ENCODE measurements at places on chromosomes 1 and 21. TPM values are rescaled to one million over a fixed set of nuclear protein-coding genes. Genes with fewer than 3 reads are reported as not detected.
A peak's percentile ranks its signal among the peaks of the same experiment; 100 is the strongest.

DNA sequence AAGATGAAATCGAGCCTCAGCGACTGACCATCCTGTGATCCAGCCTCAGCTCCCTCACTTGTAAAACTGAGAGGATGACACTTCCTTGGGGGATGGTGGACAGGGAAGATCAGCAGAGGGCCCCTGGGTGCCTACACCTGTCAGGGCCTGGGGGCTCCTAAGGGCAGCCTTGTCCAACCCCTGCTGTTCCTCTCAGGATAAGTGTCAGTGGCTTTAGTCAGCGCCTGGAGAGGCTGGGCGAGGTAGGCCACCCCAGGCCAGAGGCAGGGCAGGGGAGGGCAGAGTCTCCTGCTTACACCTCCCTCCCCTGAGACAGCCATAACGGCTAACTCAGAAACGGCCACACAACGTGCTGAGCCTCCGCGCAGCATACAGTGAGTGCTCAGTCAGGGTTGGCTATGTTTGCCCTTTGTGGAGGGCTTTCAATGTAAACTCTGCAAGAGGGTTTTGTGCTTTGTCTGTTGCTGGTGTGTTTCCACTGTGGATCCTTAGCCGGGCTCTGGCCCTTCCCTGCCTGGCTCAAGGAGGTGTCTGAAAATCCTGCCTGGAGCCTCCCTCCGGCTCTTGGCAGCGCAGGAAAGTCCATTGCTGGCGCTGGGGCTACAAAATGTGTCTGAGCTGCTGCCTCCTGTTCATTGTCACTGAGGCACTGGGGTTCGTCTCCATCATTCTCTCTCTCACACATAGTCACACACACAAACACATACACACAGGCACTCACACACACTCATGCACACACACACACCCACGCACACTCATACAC lies 588.4 kb downstream of the PTPRU start:
- H3K27ac ChIP-seq, result no peak overlapping the region
- no peak for DNase-seq
- no peaks in the 10 kb centered on the region for H3K4me1 ChIP-seq
- H3K4me3 ChIP-seq, result no peak overlapping the region
- no peaks in the 10 kb centered on the region for H3K36me3 ChIP-seq

DNA sequence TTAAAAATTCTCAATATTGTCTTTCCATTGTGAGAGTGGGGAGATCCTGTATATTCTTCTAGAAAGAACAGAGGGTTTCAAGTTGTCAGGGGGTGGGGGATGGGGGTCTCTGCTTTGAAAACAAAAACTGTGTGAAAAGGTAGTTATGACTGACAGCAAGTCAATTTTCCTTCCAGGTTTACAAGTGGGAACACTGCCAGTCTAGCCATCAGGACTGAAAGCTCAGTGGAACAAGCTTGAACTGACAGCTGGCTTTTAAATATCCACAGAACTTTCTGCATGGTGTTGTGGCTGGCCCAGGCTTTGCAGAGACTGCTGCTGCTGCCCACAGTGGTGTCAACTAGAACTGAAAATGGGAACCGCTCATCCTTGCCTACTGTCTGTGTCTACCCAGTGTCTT lies 162.6 kb downstream of the TNR start:
- H3K4me1 ChIP-seq, result no peaks in the 10 kb centered on the region
- no peak overlapping the region for H3K27ac ChIP-seq
- no peak for DNase-seq
- no peak overlapping the region for H3K4me3 ChIP-seq

GRCh38 chr1:28985427-28985826 lies 71.1 kb downstream of the EPB41 start:
- DNase-seq, result no peak
- no peaks in the 10 kb centered on the region for H3K4me1 ChIP-seq
- H3K36me3 ChIP-seq, result no peaks in the 10 kb centered on the region
- no peak overlapping the region for H3K27ac ChIP-seq

The CD5L gene
- total RNA-seq, result not detected

- DNase-seq, result no peak
- H3K36me3 ChIP-seq, result no peaks in the 10 kb centered on the region
- no peak overlapping the region for H3K27ac ChIP-seq
- H3K4me3 ChIP-seq, result no peak overlapping the region
- peaks cover 2% of the 10 kb centered on the region for H3K27me3 ChIP-seq
- no peaks in the 10 kb centered on the region for H3K4me1 ChIP-seq
Measured at GRCh38 chr1:41508290-41508689, 23.8 kb upstream of the EDN2 start.

The DPT gene
- 2.4 TPM for total RNA-seq

The C1orf87 gene
- not detected for total RNA-seq

- no peaks in the 10 kb centered on the region for H3K27me3 ChIP-seq
- no peak overlapping the region for H3K4me3 ChIP-seq
- DNase-seq, result no peak
- no peaks in the 10 kb centered on the region for H3K36me3 ChIP-seq
- H3K4me1 ChIP-seq, result peaks cover 30% of the 10 kb centered on the region
- H3K27ac ChIP-seq, result no peak overlapping the region
Measured at GRCh38 chr1:108050911-108051629, 86.1 kb upstream of the VAV3 start.

DNA sequence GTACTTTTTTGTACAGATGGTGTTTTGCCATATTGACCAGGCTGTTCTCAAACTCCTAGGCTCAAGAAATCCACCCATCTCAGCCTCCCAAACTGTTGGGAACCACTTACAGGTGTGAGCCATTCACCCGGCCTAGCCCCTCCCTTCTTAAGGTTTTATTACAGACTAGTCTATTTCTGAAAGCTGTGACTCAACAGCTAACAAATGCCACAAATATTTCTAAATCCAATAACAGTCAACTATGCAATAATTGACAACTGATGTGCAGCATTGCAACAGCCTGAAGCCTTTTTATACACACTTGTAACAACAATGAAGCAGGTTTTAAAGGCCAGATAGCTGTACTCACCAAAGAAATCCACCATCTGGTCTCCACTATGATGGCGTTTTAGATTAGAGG lies 51.4 kb downstream of the GRIK1 start:
- no peaks in the 10 kb centered on the region for H3K4me1 ChIP-seq
- no peaks in the 10 kb centered on the region for H3K36me3 ChIP-seq
- no peak overlapping the region for H3K27ac ChIP-seq
- no peak overlapping the region for H3K4me3 ChIP-seq
- no peaks in the 10 kb centered on the region for H3K27me3 ChIP-seq

GRCh38 chr1:59151860-59152259 lies 145.0 kb upstream of the FGGY start:
- H3K36me3 ChIP-seq, result no peaks in the 10 kb centered on the region
- peaks cover 38% of the 10 kb centered on the region for H3K4me1 ChIP-seq
- DNase-seq, result no peak
- no peak overlapping the region for H3K4me3 ChIP-seq
- H3K27ac ChIP-seq, result peak overlapping the region; percentile 81

DNA sequence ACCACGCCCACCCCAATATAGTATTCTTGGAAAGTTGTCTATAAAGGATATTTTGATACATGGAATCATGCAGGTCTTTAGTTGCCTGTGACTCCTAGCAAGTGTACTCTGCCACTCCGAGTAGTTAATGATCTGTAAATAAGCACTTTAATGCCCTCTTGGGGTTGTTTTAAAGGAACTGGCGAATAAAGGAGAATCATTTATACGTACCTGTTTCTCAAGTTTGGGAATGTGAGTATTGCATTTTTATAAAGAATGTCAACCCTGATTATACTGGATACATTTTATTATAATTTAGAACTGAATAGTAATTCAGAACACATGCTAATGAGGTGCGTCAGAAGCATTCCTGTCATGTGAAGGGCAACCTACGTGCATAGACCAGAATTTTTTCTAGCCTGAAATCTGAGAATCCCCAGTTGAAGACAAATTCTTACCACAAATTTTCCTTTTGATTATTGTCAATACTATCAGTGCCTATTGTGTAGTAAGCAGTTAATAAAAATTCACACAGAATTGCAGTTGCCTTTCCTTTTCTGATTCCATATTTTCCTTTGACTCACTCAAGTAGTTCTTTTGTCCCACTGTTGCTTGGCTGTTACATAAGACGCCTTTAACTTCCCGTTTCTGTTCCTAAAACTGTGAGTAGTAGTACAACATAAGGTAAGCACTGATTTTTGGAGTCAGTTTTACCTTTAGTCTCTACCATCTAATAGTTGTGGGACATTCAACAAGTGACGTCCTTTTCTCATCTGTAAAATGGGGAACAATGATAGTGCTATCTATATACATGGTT lies 5.1 kb downstream of the AHCYL1 start:
- no peaks in the 10 kb centered on the region for H3K27me3 ChIP-seq
- H3K4me1 ChIP-seq, result peaks cover 32% of the 10 kb centered on the region
- peak overlapping the region; percentile 16 for H3K27ac ChIP-seq

DNA sequence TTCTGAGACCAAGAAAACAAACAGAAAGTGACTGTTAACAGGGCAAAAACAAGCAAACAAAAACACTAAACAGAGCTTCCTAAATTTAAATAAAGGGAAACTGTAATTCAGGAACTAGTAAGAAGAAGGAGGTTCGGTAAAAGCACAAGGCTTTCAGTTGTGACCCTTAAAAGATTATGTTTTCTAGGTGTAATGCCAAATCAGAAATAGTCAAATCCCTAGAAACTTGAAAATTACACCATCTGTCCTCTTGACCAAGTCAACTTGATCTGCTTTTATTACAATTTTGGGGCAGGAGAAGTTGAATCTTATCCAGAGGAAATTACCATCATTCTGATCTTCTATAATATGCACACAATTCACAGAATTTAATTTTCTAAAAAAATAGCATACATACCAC lies 754.0 kb upstream of the ADGRL4 start:
- H3K27me3 ChIP-seq, result no peaks in the 10 kb centered on the region
- no peaks in the 10 kb centered on the region for H3K4me1 ChIP-seq
- no peak for DNase-seq
- H3K4me3 ChIP-seq, result no peak overlapping the region
- H3K27ac ChIP-seq, result no peak overlapping the region
- no peaks in the 10 kb centered on the region for H3K36me3 ChIP-seq

All from osteoblast (primary cell).